Omental fat pad (tissue), 4 donors: ENCODE measurements at places on chromosomes 12 and 14.

- no peak for DNase-seq
These were observed 466.6 kb downstream of the FLRT2 start for GRCh38 chr14:85996551-85996950.

GRCh38 chr12:121287267-121287954 lies 9.1 kb downstream of the CAMKK2 start:
- DNase-seq: no peak

GRCh38 chr14:89121968-89122620 lies 294.9 kb downstream of the FOXN3 start:
- no peak for DNase-seq

- no peak for DNase-seq
These were observed 57.2 kb upstream of the LRTM2 start for GRCh38 chr12:1763153-1763552.

GRCh38 chr14:55430024-55430690 lies 10.3 kb downstream of the TBPL2 start:
- no peak for DNase-seq

DNA sequence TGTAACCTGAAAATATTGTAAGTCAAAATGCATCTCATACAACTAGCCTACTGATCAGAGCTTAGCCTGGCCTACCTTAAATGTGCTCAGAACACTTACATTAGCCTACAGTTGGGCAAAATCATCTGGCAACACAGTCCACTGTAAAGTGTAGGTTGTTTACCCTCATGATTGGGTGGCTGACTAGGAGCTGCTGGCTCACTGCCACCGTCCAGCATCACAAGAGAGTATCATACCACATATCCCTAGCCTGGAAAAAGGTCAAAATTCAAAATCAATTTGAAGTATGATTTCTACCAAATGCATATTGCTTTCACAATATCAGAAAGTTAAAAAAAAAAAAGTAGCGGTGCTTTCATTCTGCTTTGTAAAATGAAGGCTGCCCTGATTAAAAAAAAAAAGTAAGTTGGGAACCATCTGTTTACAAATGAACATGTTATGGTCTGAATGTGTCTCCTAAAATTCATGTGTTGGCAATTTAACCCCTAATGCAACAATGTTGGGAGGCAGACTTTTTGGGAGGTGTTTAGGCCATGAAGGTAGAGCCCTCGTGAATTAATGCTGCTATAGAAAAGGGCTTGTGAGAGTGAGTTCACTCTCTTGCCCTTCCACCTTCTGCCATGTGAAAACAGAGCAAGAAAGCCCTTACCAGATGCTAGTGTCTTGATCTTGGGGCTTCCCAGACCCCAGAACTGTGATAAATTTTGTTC lies 211.8 kb downstream of the PPM1H start:
- DNase-seq: no peak

DNA sequence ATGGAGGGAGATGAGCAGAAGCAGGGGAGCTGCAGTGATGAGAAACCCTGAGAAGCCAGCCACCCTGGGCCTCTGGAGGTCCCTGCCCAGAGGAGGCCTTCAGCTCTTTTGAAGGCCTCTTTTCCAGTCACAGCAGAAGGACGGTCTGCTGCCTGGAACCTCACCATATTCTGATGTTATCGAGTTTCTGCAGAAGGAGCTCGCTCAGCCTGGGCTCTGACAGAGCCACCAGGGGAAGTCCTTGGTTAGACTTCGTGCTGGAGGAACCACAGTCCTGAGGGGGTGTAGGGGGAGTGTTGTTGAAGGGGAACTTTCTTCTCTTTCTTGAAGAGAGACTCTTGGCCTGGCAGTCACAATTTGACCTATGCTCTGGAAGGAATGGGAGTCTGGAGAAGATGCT lies 25.1 kb upstream of the BATF start:
- DNase-seq: no peak

- DNase-seq: no peak
These were observed 130.3 kb downstream of the TGFB3 start for GRCh38 chr14:75851574-75851866.

DNA sequence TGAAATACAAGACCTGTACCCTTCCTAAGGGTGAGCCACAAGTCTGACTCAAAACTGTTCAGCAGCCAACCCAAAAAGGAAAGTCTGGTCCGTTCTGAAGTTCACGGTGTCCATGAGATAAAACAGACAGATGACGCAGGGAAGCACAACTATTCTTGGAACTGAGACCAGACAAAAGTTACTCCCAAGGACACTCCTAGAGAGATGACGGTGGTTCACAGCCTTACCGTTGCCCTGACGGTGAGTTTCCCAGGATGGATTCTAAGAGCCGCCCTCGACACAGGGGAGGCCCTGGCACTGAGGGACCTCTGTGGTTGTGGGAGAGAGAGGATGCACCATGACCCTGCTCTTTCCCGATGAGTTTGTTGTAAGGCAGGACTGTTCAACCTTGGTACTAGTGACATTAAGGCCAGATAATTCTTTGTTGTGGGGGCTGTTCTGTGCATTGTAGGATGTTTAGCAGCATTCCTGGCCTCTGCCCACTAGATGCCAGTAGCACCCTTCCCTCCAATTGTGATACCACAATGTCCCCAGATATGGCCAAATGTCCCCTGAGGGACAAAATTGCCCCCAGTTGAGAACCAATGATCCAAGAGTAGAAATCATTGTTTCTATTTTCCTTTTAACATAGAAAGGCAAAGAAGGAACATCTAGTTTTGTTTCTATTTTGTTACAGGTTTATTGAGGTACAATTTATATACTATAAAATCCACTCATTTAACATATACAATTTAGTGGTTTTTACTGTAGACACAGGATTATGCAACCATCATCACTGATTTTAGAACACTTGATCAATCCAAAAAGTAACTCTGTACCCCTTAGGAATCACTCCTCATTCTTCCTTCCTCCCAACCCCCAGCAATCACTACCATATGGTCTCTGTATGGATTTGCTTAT lies 23.0 kb downstream of the OR10P1 start:
- DNase-seq: no peak

DNA sequence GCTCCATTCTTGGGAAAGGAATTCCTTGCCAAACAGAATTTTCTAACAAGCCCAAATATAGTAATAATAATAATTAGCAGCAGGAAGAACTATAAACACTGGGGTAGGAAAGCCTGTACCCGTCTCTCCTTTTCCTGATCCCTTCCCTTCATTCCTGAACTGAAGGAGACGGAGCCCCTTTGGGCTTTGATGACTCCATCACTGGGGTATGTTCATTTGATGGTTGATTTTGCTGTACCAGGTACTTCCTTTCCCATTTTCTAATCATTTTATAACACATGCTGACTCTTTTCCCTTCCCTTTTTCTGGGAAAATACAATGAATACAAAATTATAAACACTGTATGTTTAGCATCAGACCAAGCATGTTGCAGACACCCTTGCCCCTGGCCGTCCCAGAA lies 3.6 kb upstream of the RCOR1 start:
- DNase-seq: no peak

DNA sequence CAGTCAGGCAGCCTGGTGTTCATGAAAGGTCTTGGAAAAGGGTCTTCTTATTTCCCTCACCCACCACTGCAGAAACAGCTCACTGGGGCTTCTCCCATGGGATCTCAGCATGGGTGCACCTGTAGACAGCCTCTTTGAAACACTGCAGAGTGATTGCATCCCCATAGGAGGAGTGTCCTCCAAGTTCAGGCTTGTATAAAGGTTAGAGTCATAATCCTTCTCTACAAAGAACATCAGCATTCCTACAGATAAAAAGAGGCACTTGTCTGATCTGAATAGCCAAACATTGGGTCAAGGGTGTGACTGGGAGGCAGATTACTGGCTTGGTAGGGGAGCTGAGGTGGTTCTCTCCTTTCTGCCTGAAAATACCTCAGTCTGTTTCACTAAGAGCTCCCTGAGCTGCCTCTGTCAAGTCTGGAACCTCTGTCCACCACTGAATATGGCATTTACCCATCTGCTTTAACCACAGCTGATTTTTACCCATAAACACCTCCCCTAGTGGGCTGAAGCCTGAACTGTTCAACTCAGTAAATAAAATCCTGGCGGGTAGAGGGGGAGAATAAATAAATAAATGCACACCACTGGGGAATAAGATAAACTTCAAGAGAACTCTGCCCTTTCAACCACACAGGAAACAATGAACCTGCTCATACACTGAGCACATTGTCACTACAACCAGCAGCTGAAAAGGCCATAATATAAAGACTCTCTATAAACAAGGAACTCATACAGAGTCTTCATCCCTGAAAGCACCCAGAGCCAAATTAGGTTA lies 120.7 kb upstream of the SCAF11 start:
- no peak for DNase-seq

DNA sequence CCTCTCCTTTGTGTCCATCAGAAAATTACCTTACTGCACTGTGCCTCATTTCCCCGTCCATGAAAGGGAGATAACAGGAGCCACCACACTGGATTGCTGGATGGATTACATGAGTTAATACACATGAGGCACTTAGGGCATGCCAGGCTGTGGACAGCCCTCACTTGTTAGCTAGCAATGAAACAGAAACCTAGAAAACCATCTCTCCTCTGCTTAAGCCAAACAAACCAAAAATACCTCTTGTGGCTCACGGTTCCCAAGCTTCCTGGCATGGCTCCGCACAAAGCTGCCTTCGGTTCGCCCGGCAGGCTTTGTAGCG lies 660 bp upstream of the HCFC2 start:
- DNase-seq: no peak

- no peak for DNase-seq
These were observed 50.1 kb downstream of the KLRG1 start for GRCh38 chr12:9039397-9039977.

GRCh38 chr12:25960143-25960542 lies 1.7 kb downstream of the RASSF8 start:
- DNase-seq: no peak

DNA sequence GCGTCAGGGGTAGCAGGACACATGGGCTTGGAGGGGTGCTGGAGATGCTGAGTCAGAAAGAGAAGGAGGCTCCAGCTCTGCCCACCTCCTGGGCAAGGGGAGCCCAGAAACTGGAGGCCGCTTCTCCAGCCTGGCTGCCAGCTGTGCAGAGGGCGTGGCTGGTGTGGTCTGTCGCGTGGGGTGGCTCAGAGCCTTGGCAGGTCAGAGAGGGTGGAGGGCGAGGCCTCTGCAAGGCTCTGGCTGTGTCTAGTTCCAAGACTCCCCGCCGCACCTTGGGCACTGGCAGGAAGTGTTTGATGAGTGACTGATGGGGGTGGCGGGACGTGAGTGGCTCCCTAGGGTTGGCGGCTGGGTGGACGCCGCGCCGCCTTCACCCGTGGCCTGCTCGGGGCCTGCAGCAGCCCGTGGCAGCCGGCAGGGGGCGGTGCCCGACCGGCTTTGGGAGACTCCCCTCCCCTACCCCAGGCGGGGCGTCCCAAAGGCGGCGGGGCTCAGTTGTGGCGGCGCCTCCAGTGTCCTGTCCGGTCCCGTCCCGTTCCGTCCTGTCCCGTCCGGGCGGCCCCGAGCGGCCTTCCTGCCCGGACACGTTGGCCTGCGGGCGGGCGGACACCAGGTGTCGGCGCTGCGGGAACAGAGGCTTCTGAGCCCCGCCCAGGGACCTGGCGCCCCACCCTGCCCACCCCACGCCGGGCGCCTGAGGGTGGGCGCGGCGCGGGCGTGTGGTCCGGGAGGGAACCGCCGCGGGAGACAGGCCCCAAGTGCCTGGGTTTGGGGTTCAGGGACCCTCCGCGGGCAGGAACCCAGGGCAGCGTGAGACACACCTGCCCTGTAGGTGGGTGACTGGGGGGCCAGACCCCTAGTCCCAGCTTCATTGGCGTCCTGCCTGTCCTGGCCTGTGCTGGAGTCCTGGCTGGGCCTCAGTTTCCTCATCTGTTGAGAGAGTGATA lies 39.7 kb downstream of the KRT80 start:
- no peak for DNase-seq

- no peak for DNase-seq
These were observed 201.2 kb downstream of the NELL2 start for GRCh38 chr12:44674875-44675274.

DNA sequence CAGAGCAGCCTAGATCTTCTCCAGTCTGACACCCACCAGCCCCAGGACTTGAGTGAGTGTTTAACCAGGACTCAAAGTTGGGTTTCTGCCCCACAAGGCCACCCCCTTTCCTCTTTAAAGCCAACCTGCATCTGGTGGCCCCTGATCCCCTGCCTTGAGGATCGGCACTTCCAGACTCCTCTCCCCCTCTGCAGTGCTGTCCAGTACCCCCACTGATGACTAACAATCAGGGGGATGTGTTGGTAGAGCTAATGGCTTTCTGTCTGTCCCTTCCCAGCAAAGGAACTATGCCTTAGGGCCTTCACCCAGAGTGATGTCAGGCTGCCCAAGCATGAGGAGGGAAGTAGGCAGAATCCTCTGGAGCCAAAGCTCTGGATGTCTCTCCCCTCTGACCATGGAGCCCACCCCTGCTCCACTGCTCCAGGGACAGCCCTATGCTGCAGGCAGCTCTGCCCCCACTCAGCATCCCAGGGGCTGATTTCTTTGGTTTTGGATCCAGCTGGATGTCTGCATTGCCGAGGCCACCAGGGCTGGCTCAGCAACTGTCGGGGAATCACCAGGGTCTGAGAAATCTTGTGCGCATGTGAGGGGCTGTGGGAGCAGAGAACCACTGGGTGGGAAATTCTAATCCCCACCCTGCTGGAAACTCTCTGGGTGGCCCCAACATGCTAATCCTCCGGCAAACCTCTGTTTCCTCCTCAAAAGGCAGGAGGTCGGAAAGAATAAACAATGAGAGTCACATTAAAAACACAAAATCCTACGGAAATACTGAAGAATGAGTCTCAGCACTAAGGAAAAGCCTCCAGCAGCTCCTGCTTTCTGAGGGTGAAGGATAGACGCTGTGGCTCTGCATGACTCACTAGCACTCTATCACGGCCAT lies 42.9 kb downstream of the DAD1 start:
- no peak for DNase-seq

DNA sequence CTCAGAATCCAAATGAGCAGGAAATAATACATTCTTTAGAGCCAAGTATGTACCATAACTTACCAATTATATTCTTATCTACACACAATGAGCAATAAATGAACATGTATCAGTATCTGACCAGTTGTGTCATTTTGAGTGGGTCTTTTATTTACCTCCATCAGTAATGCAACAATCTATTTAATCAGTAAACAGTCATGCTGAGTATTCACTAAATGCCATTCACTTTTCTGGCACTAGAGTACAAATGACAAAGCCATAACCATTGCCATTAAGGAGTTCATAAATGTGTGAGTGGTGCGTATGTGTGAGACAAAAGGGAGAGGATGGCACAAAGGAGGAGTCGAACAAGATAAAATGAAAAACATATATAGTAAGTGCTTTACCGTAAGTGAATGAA lies 1.5 kb upstream of the STRAP start:
- no peak for DNase-seq

- DNase-seq: no peak
These were observed 1133.4 kb upstream of the SEL1L start for GRCh38 chr14:82667006-82667405.

DNA sequence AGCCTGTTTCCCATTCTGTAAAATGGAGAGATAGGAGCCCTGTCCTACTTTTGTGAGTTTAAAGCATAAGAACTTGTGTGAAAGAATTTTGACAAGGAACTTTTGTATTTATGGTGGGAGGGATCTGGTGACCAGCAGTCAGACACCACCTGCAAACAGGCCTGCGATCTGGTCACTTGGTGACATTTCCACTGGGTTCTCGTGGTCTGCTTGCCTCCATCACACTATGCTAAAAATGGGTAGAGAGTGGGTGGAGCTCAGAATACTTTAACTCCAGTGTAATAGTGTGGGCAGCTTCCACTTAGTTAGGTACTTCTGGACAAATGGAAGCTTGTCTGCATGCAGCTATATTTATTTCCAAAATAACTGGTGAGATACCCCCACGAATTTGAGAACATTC lies 26.5 kb upstream of the PLXNC1 start:
- DNase-seq: no peak
